ENCODE measurements at places on chromosomes 6 and 20.

DNA sequence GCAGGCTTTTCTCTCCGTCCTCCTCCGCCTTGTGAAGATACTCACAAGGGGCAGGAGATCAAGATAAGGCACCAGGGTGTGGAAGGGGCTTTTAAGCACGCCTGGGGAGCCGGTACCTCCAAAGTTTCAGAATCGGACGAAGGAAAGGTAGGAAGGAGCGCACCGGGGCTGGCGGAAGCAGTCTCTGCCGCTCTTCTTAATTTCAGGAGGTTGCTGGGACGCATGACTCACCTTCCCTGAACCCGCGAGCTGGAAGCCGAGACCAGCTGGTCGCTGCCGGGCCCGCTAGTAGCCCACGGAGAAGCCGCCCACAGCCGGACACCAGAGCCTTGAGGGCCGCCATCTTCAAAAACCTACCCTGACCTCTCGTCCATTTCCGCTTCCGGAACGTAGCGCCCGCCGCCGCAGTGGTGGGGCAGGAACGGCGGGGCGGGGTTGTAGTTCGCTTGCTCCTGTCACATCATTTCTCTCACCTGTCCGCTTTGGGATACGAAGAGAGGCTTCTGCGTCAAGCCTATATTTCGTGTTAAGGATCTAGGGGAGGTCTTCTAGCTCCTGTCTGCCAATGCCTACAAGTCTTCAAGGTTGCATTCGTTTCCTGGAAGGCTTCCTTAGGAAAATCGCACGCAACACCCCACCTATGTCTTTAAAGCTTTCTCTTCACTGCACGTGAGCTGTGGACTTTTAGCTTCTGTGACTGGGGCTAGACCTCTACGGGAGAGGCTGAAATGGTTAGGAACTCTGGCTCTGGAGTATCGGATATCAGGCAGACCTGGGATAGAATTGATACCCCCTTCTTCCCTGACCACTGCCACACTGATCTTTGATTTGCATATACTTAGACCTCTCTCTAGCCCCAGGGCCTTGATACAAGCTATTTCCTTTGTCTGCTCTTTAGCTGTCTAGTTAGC, at the start of gene MRPS18A:
MRPS18A (minus strand) TSS at position 355 of the 911 bp plus-strand sequence; CDS start at position 343, 12 bp downstream.
- DNase-seq: peak; percentile 57

DNA sequence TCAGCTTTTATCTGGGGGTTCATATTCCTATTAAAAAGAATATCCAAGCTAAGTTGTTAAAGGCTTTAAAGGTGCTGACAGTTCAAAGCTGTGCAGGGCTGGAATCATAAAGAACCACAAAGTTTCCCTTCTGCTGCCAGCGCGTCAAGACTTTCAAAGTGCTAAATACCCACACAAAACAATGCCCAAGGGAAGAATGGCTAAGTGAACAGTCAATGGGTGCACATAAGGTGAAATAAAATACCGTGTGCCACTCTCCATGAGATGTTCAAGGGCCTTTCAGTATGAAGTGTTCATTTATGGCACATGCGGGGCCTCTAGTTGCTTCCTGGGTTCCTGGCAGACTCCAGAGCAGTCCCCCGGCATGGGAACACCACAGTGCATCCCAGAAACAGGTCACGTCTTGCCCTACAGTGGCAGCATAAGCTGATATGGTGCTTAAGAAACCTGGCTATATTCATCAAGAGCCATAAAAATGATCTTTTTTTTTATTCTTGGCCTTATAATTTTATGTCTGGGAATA, 14.1 kb downstream of the TXNDC5 start:
- DNase-seq: no peak

GRCh38 chr20:35111141-35111888, 18.7 kb upstream of the TRPC4AP start:
- no peak for DNase-seq

GRCh38 chr6:99613409-99613704, 6.7 kb downstream of the PRDM13 start:
- no peak for DNase-seq

GRCh38 chr6:143374014-143374413, 76.5 kb downstream of the ADAT2 start:
- DNase-seq: no peak

- no peak for DNase-seq
Measured at GRCh38 chr6:72564231-72564630, 57.6 kb upstream of the KCNQ5 start.

- DNase-seq: peak; percentile 20
Measured at GRCh38 chr6:89675949-89676748, 37.6 kb upstream of the LYRM2 start.
